ENCODE measurements at places on chromosomes 4 and X. TPM values are rescaled to one million over a fixed set of nuclear protein-coding genes. Genes with fewer than 3 reads are reported as not detected.
A peak's percentile ranks its signal among the peaks of the same experiment; 100 is the strongest.

GRCh38 chr4:120839334-120839973 is 83.1 kb downstream of the PRDM5 start:
- DNase-seq: no peak
- no peaks in the 10 kb centered on the region for H3K27me3 ChIP-seq
- no peak overlapping the region for H3K27ac ChIP-seq
- H3K4me3 ChIP-seq: no peak overlapping the region

- H3K36me3 ChIP-seq: no peaks in the 10 kb centered on the region
- H3K27me3 ChIP-seq: peaks cover 92% of the 10 kb centered on the region
- no peak for DNase-seq
- H3K4me3 ChIP-seq: no peak overlapping the region
Measured at GRCh38 chr4:112520598-112521122, 4.7 kb upstream of the NEUROG2 start.

- H3K27ac ChIP-seq: no peak overlapping the region
- no peaks in the 10 kb centered on the region for H3K27me3 ChIP-seq
- no peak overlapping the region for H3K4me3 ChIP-seq
- no peaks in the 10 kb centered on the region for H3K4me1 ChIP-seq
Measured at GRCh38 chrX:7314425-7314824, 166.5 kb upstream of the PUDP start.

DNA sequence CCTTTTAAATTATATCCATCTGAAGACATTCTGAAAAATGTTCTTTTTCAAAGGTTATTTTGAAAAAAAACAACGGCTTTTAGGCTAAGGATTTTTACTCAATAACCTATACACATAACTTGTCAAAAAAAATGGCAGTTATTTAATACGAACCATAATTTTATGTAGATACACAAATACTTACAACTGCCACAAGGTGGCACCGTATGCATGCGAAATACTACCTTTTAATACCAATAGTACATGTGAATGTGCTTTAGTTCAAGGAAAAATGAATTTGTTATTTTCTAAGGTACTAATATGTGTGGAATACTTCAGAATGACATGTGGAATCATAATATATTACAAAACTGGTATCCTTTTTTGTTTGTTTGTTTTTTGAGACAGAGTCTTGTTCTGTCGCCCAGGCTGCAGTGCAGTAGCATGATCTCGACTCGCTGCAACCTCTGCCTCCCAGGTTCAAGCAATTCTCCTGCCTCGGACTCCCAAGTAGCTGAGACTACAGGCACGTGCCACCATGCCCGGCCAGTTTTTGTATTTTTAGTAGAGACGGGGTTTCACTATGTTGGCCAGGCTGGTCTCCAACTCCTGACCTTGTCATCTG is 4.6 kb upstream of the MAD2L1 start:
- no peak overlapping the region for H3K27ac ChIP-seq
- no peak overlapping the region for H3K4me3 ChIP-seq
- no peaks in the 10 kb centered on the region for H3K27me3 ChIP-seq
- peak; percentile 37 for DNase-seq
- no peaks in the 10 kb centered on the region for H3K36me3 ChIP-seq
- H3K4me1 ChIP-seq: peaks cover 7% of the 10 kb centered on the region

- peak; percentile 83 for DNase-seq
- H3K27ac ChIP-seq: peak overlapping the region; percentile 98
- H3K27me3 ChIP-seq: no peaks in the 10 kb centered on the region
- peaks cover 77% of the 10 kb centered on the region for H3K4me1 ChIP-seq
- peak overlapping the region; percentile 93 for H3K4me3 ChIP-seq
Measured at GRCh38 chr4:38667085-38667893, 3.3 kb downstream of the KLF3 start.

DNA sequence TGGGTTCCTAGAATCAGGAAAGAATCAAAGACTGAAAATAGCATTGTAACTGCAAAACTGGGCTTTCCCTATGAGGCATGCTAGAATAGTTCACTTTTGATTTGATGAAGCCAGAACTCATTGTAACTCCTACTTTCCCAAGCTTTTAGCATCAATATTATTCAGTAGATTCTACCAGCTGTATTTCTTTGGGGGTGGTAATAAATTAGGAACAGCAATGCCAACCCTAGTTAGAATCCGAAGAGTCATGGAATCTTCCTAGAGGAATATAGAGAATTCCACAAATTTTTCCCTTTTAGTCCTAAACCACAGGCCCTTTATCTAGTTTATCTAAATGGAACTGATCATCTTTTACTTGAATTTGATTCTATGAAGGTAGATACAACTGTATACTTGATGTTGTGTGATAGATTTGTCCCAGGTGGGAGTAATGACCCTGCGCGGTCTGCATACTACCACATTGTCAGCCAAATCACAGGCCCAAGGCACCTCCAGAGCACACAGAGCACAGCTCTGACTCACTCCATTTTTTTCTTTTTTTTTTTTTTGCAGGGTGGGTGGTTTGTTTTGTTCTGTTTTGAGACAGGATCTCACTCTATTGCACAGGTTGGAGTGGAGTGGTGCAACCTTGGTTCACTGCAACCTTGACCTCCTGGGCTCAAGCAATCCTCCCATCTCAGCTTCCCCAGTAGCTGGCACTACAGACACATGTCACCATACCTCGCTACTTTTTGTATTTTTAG is 66.6 kb downstream of the EDNRA start:
- H3K4me1 ChIP-seq: peaks cover 9% of the 10 kb centered on the region
- H3K4me3 ChIP-seq: no peak overlapping the region
- no peak for DNase-seq
- no peak overlapping the region for H3K27ac ChIP-seq
- no peaks in the 10 kb centered on the region for H3K27me3 ChIP-seq
- peaks cover 26% of the 10 kb centered on the region for H3K36me3 ChIP-seq

DNA sequence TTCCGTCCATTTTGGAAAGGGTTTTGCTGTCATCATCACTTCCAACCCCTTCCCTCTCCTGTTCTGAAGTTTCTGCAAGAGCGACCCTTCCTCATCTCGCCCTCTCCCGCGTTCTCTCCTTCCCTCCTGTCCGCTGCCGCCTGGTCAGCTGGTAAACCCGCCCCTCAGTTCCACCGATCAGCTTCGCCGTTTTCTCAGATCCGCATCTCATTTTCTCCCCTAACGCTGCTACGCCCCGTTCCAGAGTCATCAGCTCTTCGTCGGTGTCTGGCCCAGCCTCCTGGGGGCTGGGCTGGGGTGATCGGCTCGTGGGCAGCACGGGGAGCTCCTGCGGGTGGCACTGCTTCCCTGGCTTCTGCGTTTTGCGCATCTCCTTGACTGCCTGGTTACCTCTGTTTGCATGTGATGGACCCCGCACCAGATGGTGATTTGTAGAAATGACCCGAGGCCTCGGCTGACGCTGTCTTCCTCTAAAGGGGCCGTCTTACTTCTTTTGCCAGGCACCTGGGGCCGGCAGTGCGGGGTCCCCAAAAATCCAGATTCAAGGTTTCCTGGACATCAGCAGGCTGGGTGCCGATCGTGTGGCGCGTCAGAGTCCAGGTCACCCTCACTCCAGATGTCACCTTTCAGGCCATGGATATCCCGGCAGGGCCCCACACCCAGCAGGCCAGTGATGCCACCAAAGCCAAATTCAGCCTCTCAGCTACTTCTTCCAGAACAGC is 13.4 kb downstream of the CTBP1 start:
- no peak for DNase-seq
- peaks cover 27% of the 10 kb centered on the region for H3K4me1 ChIP-seq
- peaks cover 79% of the 10 kb centered on the region for H3K36me3 ChIP-seq
- H3K27me3 ChIP-seq: no peaks in the 10 kb centered on the region
- no peak overlapping the region for H3K4me3 ChIP-seq

GRCh38 chrX:5236096-5236495 is 992.6 kb downstream of the NLGN4X start:
- no peak for DNase-seq
- no peaks in the 10 kb centered on the region for H3K27me3 ChIP-seq
- H3K36me3 ChIP-seq: no peaks in the 10 kb centered on the region
- no peaks in the 10 kb centered on the region for H3K4me1 ChIP-seq
- H3K27ac ChIP-seq: no peak overlapping the region

GRCh38 chr4:79987401-79987800 is 85.6 kb downstream of the ANTXR2 start:
- no peaks in the 10 kb centered on the region for H3K27me3 ChIP-seq
- H3K36me3 ChIP-seq: no peaks in the 10 kb centered on the region
- no peak for DNase-seq
- no peaks in the 10 kb centered on the region for H3K4me1 ChIP-seq
- H3K27ac ChIP-seq: no peak overlapping the region

GRCh38 chr4:153643406-153644383 is 40.4 kb upstream of the TLR2 start:
- no peak overlapping the region for H3K4me3 ChIP-seq
- H3K4me1 ChIP-seq: no peaks in the 10 kb centered on the region
- DNase-seq: no peak

DNA sequence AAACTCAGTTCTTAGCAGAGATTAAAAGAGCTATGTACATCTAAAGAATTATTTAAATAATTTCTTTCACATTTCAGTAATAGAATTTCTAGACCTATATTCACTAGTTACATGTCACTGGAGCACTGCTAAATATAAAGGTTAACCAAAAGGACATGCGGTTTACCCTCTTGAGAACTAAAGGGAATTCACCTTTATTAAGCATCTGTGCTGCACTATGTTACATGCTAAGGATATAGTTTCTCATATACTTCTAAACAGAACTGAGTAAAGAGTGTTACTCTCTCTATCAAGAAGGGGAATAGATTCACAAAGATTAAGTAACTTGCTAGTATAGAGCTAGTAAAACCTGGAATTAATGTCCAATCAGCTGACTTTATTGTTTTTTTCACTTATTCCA is 7.6 kb downstream of the SPIN3 start:
- no peak overlapping the region for H3K27ac ChIP-seq
- no peaks in the 10 kb centered on the region for H3K27me3 ChIP-seq
- H3K36me3 ChIP-seq: peaks cover 13% of the 10 kb centered on the region
- H3K4me1 ChIP-seq: no peaks in the 10 kb centered on the region

- peak overlapping the region; percentile 55 for H3K4me3 ChIP-seq
- H3K36me3 ChIP-seq: no peaks in the 10 kb centered on the region
- no peaks in the 10 kb centered on the region for H3K27me3 ChIP-seq
- no peak for DNase-seq
- peak overlapping the region; percentile 57 for H3K27ac ChIP-seq
Measured at GRCh38 chrX:49308604-49309269, 5.3 kb downstream of the GAGE10 start.

DNA sequence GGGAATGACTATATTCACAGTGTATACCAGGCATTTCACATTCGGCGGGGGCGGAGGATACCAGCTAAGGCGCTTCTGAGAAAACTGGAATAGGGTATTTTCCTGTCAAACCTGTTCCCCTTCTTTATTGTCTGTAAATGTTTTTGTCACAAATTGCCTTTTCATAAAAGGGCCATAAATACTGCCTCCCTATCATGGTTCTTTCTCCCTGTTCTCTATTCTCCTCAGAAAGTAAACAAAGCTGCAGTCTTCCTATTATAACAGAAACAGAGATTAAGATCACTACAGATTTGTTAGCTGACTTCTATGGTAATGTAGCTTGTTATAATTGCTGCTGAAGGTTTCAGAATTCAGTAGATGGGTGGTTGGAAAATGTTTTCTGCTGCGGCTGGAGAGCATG is 32.2 kb downstream of the MID2 start:
- H3K27me3 ChIP-seq: peaks cover 46% of the 10 kb centered on the region
- H3K36me3 ChIP-seq: no peaks in the 10 kb centered on the region
- H3K4me1 ChIP-seq: no peaks in the 10 kb centered on the region
- H3K4me3 ChIP-seq: no peak overlapping the region
- H3K27ac ChIP-seq: no peak overlapping the region
- no peak for DNase-seq

GRCh38 chrX:124769166-124769565 is 422.8 kb downstream of the SH2D1A start:
- no peaks in the 10 kb centered on the region for H3K4me1 ChIP-seq
- no peak overlapping the region for H3K4me3 ChIP-seq
- no peaks in the 10 kb centered on the region for H3K36me3 ChIP-seq
- DNase-seq: no peak
- no peaks in the 10 kb centered on the region for H3K27me3 ChIP-seq
- no peak overlapping the region for H3K27ac ChIP-seq

DNA sequence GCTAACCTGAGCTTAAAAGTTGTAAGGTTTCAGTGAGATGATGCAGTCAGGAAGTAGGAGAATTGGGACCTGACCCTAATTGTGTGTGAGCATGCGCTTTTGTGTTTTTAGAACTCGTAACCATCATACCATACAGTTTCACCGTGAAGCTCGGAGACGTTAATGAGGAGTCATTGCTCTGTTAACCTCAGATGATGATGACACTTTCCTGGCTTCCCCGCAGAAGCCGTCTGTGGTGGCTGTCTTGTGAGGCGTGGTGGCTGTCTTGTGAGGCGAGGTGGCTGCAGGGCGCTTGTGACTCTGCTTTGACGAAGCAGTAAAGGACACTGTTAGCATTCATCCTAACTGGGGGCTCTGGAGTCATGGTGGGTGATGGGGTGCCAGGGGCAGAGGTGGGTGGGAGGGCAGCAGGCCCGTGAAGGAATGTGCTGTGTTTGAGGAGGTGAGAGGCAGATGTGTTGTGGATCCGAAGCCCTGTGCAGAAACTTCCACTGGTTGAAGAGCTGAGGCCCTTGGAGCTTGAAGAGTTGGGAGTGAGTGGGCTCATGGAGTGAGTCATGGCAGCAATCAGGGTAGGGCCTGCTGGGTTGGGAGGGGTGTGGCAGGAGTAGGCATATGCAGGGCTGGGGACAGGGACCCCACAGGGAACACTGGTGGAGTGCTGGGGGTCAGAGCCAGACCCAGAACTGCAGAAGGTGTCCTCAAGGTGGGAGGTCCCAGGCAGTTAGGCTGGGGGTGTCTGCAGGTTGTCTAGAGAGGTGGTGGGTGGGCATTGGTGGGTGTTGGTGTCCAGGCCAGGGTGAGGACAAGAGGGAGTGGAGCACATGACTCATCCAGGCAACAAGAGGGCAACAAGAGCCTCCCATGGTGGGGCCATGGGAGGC is 57.4 kb downstream of the NSD2 start:
- H3K36me3 ChIP-seq: peaks cover 47% of the 10 kb centered on the region
- H3K4me1 ChIP-seq: no peaks in the 10 kb centered on the region
- DNase-seq: no peak
- no peak overlapping the region for H3K27ac ChIP-seq

DNA sequence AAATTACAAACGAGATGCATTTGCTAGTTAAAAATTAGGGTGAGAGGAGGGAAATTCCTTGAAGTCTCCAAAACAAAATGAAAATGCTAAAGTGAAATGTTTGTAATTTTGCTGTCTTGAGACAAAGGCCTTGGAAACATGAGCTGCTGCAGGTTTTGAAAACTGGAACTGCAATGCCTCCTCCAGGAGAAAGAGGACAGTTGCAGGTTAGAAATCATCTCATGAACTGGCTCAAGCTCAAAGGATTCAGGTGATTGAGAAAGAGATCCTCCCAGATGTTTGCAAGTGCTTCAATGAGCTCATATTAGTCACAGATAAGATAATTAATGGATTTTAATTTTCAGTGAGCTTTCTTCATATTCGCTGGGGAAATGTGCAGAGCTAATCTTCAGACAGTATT is 32.4 kb downstream of the SMPX start:
- H3K4me3 ChIP-seq: no peak overlapping the region
- H3K36me3 ChIP-seq: no peaks in the 10 kb centered on the region
- no peak for DNase-seq
- no peaks in the 10 kb centered on the region for H3K4me1 ChIP-seq
- H3K27ac ChIP-seq: no peak overlapping the region
- H3K27me3 ChIP-seq: no peaks in the 10 kb centered on the region

- H3K4me1 ChIP-seq: no peaks in the 10 kb centered on the region
- H3K36me3 ChIP-seq: no peaks in the 10 kb centered on the region
- H3K4me3 ChIP-seq: no peak overlapping the region
- H3K27me3 ChIP-seq: no peaks in the 10 kb centered on the region
- DNase-seq: no peak
Measured at GRCh38 chr4:21710179-21710835, 238.3 kb downstream of the KCNIP4 start.

The ANKRD50 gene
- total RNA-seq: 11.5 TPM

The SRPX gene
- total RNA-seq: 85.2 TPM

The FGFBP2 gene
- 0.88 TPM for total RNA-seq

The NIPAL1 gene
- not detected for total RNA-seq

The CAPN6 gene
- total RNA-seq: 2.2 TPM
